ENCODE measurements at places on chromosomes 2 and 18.

DNA sequence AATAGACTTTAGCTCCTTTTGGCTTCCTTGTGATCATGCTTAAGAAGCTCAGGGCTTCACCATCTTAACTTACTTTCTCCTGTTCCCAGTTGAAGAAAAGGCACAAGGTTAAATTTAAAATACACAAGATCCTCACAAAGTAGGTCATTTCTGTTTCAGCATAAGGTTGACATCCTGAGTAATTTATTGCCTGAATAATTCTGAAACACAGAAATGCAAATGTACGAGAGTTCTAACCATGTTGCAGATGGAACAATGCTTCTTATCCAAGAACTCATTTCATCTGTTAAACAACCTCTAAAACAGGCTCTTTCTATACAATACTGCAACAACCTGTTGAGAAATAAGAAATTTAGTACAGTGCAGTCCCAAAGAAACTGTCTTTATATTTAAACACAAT is 395.2 kb downstream of the BCL11A start:
- DNase-seq = no peak

GRCh38 chr2:203873921-203874631 is 6.5 kb downstream of the CTLA4 start:
- DNase-seq = peak; percentile 9

GRCh38 chr18:37720663-37721062 is 155.1 kb upstream of the CELF4 start:
- no peak for DNase-seq

DNA sequence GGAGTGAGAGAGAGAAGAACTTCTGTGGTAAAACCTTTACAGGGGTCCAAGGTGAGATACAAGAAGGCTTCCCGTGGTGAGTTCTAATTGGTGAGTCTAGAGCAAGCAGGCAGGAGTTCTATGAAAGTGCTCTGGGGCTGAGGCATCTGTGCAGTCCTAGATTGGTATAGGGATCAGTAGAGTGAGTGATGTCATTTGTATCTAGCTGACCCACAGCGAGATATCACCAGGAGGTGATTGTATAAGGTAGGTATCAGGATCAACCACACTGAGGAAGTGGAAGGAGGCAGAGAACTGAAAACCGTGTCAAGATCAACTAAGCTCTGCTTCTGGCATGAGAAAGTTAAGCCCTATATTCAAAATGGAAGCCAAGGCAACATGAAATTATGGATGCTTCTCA is 1648.9 kb upstream of the TMEFF2 start:
- DNase-seq = no peak

GRCh38 chr2:44897406-44897805 is 44.1 kb upstream of the SIX3 start:
- no peak for DNase-seq

GRCh38 chr2:135317375-135317774 is 213.6 kb downstream of the ZRANB3 start:
- DNase-seq = no peak

DNA sequence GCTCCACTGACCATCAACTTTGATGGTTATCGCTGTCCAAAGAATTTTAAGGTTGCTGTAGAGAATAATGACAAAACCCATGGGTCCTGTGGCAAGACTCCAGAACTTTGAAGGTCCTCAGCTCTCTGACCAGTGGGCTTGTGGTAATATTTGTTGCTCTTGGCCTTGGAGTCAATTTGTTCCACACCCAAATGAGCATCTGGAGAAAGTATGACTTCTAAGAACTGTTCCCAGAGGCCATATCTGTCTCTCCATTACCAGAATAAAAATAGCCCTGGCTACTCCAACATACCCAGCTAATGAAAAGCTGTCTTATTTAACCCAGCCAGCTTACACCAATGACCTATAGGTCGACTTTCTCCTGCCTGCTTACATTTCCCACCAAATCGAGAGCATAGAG is 466.4 kb downstream of the MEIS1 start:
- DNase-seq = peak; percentile 36

DNA sequence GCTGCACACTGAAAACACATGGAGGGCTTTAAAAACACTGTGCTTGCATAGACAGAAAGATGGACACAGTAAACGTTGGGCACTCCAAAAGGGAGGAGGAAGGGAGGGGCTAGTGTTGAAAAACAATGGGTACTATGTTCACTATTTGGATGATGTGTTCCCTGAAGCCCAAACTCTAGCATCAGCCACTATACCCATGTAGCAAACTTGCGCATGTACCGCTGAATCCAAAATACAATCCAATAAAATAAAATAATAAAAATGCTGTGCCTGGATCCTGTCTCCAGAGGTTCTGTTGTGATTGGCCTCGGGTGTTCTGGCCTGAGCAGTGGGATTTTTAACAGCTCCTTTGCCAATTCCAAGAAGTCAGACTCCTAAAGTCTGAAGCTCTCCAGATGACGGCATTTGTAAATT is 166.0 kb downstream of the TMEM182 start:
- no peak for DNase-seq

- no peak for DNase-seq
Measured at GRCh38 chr2:48445091-48445725, 84.7 kb upstream of the STON1 start.

DNA sequence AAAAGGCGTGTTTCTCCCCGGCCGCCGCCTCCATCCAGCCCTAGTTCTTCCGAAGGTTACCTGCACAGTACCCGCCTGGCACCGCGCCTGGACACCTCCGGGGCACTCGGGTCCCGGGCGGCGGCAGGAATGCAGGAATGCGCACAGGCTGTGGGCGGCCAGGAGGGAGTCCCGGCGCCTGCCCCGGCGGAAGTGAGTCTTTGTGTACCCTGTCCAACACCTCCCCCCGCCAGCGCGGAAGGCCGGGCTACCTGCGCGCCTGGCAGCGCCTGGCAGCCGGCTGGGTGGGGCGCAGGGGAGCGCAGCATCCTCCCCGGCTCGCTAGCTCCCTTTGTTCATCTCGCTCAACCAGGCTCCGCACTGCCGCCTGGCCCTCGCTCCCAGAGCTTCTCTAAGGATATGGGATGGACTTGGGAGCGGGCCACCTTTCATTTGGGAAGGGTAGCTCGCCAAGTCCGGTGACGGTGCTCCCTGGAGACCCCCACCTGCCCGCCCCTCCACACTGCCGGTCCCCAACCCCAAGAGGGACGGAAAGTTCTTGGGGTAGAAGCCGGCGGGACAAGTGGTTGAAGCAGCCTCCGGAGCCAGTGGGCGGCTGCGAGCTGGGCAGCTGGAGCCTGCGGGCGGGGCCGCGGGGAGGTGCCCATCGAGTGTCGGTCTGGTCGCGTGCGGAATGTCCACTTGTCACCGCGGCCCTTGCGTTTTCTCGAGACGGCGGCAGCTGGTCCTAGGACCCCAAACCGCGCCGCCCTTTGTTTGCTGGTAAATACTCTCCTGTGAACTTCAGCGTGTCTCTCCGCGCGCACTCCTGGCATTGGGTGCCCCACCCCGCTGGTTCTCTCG is 1.2 kb upstream of the ST6GAL2 start:
- peak; percentile 41 for DNase-seq

DNA sequence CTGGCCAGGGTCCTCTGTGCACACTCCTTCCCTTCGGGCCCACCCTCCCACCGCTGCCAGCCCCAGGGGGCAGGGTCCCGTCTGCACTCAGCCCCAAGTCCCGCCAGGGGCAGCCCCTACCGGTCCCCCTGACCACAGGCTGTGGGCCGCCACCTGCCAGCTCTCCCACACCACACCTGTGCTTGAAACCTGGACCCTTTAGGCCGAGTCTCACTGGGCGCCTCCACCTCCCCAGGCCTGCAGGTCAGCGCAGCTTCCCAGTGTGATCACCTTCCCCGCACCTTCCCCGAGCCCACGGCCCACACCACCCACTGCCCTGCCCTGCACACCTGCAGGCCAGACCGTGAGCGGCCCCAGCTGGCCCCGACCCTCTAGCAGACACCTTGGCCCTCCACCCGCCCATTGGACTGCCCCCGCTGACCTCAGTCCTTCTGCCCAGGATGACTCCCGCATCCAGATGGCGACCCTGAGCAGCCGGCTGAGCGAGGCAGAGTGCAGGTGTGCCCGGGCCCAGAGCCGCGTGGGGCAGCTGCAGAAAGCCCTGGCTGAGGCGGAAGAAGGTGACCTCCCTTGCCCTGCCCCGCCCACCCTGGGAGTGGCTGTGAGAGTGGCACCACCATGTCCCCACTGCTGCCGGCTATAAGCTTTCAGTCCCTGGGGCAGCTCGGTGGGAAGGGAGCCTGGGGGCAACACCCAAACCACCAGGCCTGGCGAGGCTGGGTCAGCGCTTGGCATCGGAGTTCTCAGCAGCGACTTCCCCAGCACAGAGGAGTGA is 31.3 kb upstream of the SNED1 start:
- DNase-seq = no peak
